ENCODE measurements at places on chromosomes 2 and 18.

DNA sequence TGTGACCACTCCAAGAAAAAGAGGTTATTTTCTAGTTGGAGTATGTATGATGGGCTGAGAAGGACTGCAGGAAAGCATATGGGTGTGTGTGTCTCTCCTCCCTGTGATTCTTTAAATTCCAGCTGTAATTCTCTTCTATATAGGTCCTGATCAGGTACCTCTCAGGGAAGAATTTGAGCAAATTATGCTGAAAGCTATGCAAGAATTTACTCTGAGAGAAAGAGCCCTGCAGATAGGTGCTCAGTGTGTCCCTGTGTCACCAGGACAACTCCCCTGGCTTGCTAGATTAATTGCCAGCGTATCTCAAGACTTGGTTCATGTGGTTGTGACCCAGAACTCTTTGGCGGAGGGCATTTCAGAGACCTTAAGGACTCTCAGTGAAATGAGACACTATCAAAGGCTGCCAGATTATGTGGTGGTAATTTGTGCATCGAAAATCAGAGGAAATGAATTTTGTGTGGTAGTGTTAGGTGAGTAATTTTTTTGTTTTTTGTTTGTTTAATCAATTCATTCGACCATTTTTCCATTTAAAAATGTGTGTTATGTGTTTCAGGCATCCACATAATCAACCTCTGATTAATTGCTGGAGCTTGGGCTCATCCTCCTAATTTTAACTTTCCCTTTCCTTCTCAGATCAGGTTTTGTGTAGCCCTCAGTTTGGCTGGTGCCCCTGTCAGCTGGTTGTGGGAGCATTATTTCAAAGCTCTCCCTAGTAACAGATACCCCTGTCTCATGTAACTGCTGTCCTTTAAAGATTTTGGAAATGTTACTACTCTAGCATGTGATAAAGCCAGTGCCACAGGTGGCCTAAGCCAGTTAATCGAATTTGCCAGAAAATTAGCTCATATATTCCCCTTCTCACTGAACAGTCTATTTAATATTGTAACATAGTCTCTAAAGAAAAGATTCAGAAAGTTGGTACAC, 150.9 kb downstream of the ESCO1 start:
- DNase-seq: no peak

- DNase-seq: no peak
These were observed 69.4 kb upstream of the ARHGAP28 start for GRCh38 chr18:6659963-6660725.

GRCh38 chr2:41129988-41130387, 678.1 kb upstream of the SLC8A1 start:
- no peak for DNase-seq

DNA sequence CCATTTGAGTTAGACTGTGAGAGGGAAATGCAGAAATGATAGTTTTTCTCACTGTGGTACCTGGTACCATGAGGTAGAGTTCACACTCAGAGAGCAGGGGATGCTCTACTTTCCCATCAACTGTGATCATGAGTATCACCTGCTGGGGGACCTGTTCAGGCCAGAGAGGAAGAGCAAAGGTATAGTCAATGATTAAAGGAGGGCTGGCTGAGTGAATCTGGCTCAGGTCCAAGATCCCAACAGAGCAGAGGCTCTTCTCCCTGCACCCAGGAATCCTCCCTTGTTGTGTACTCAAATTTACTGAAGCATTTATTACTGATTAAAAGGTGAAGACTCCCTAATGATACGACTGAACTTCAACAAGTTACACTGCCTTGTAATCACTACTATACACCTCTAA, 104.6 kb upstream of the CHRNA1 start:
- DNase-seq: no peak

DNA sequence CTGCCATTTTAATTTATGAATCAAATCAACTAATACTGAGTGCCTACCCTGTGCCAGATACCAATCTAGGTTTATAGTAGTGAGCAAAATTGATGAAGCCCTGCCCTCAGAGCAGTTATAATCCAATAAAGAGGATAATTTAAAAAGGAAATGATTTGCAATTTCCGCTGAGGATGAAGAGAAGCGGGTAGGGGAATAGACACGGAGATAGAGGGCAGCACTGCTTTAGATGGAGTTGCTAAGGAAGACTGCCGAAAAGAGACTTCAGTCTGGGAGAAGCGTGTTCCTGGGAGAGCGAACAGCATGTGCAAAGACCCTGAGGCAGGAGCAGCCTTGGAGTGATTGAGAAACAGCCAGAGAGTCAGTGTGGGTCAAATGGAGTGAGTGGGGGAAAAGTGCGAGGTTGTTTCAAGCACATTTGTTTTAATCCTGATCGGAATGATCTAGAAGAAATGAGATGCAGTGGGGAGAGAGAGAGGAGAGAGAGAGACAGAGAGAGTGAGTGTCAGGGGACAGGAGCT, 12.4 kb downstream of the LAMA3 start:
- no peak for DNase-seq

- DNase-seq: no peak
These were observed 213.8 kb downstream of the HRH4 start for GRCh38 chr18:24674200-24674599.

- no peak for DNase-seq
These were observed 91.4 kb downstream of the SCN9A start for GRCh38 chr2:166284359-166284758.

DNA sequence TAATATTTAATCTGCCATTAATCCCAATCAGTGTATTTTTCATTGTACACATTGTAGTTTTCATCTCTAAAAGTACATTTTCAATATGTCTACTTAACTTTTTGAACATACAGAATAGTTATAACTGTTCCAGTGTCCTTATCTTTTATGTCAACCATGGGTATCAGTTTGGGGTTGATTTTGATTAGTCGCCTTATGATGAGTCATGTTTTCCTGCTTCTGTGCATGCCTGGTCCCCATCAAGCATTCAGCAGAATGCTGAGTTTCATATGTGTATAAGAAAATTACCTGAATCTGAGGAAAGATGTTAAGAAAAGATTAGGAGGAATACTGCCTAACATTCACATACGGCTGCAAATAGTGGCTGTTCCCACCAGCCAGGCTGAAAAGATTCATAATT, 17.7 kb downstream of the SPDYA start:
- DNase-seq: peak; percentile 19

DNA sequence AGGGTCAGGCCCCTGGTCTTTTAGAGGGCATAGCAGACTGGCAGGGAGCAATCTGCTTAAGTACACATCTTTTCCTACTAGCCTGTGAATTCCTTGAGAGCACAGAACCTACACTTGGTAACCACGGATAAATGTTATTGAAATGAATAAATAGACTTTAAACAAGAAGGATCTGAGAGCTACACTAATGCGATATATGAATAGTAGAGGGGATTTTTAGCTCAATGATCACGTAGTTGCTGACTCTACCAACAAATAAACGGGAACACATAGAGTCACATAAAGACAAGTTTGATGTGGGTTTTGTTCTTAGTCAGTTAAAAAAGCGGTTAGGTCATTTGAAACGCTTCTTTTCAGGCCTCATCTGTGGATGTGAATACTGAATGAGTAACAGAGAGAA, 290.3 kb upstream of the CCDC68 start:
- no peak for DNase-seq

DNA sequence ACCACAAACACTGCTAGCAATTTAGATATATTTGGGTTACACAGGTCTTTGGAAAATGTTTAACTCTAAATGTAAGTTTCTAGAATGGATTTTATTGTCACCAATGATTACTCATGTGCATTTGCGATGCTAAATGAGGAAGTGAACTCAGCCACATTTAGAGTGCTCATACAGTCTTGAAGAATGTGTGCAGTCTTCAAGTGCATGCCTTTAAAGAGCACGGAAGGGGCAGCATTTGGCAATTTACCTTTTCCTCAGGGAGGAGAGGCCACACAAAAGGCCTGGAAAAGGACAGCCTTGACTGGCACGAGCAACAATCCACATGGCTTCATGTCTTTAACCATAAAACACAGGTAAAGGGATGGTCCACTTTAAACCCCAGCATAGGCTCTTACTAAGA, 78.5 kb upstream of the STK17B start:
- no peak for DNase-seq

- DNase-seq: no peak
These were observed 1097.2 kb upstream of the CNTNAP5 start for GRCh38 chr2:122927710-122928557.

DNA sequence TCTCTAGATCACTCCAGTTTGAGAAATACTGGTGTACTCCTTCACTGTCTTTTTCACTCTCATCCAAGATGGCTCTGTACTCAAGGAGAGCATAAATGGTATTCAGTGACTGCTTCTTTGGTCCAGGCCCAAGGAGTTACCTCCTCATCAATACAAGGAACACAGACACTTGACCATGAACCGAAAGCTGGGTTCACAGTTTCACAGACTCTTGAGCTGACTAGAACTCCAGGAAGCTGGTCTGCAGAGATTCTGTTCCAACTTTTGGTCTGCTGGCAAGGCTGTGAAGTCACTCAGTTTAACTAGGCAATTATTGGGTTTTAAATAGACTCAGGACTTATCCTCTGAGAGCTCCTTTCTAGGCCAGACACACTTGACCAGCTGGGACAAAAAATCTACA, 7.4 kb upstream of the IGFBP5 start:
- no peak for DNase-seq

GRCh38 chr2:118176601-118177000, 88.3 kb downstream of the INSIG2 start:
- no peak for DNase-seq

- DNase-seq: no peak
These were observed 12.8 kb upstream of the TMEM237 start for GRCh38 chr2:201656102-201656501.

DNA sequence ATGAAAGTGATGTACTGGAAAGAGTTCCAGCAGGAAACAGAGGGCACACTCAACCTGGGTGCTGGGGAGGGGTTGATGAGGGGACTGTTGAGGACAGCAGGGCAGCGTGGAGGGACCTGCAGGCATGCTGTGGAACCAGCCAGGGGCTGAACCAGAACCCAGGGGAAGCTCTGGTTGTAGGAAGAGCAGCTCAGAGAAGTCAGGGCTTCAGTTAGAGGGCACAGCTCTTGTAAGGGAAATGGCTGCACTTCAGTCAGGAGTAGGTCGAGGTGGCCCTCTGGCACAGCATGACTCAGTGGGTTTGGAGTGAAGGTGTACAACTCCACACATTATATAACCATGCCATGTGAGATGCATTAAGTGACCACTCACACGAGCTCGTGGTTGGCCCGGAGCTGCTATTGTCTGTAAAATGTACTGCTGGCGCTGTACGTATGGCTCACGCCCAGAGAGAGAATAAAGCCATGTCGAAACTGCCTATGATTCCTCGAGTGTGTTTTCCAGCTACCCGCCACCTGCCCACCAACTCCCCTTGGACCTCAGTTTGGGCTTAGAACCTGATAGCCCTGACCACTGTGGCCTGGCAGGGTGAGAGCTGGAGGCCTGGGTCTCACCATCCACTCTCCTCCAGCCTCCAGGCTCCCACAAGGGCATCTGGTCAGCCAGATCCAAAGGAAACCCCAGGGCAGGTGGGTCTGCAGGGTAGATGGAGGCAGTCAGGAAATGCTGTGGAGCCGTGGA, 136.5 kb upstream of the HS6ST1 start:
- DNase-seq: no peak

GRCh38 chr2:238060542-238061314, at the start of gene SCLY:
Gene SCLY (plus strand): TSS chr2:238061001. CDS start chr2:238061055, 54 bp downstream.
- DNase-seq: peak; percentile 95

GRCh38 chr18:32152705-32153448, 37.0 kb upstream of the MEP1B start:
- DNase-seq: no peak

GRCh38 chr18:76880026-76880425, 57.7 kb downstream of the ZNF236 start:
- no peak for DNase-seq

DNA sequence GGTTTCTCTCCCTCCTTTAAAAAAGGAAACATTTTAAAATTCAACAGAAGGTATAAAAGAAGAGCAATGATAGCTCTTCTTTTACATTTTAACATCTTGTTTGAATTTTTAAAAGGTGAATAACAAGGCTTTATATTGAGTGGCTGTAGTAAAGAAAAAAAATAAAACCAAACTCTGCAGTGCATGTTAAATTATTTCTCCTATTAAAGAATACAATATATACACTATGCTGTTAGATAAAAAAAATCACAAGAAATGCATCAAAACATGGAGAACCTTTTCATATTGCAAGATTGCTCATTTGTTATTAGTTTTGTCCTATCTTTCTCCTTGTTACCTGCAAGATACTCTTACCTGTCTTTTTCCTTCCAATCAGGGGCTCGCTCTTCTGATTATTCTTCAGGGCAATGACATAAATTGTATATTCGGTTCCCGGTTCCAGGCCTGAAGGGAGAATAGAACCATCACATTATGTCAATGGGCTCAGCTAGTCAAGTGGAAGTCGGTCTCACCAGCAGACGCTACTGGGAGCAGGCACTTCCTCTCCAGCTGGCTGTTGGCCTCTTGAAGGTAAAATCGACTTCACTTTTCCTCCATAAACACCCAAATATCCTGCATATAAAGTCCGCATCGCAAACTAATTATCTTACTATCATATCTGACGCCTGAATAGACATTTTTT, 61.2 kb downstream of the ATIC start:
- no peak for DNase-seq

DNA sequence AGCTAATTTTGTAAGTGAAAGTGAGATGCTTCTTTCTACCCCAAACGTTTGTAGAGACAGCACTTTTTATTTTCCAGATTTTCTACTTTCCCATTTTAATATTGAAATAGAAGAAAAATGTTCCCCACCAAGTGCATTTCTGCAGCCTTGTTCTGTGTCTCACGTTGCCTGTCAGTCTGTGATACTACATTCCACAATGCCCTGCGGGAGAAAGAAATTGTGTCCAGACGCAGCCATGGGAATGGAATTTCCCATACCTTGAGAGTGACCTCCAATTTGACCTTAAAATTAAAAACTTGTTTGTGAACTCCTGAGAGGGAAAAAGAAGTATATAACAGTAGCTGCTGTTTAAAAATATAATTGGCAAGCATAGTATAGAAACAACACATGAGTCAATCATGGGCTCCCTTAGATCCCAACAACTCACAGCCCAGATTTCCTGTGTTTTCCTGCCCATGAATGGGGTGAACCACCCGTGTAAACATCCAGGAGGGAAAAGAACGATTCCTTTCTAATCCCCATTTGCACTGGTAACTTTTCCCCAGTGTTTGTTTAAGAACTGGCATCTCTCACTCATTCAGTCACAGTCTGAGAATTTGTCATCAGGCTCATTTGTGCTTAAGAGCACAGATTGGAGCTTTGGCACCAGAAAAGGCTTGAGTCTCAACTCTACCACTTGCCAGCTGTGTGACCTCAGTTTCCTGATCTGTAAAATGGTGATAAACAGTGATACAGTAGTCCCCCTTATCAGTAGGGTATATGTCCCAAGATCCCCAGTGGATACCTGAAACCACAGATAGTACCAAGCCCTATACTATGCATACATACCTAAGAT, 166.1 kb upstream of the ZNF521 start:
- DNase-seq: no peak

DNA sequence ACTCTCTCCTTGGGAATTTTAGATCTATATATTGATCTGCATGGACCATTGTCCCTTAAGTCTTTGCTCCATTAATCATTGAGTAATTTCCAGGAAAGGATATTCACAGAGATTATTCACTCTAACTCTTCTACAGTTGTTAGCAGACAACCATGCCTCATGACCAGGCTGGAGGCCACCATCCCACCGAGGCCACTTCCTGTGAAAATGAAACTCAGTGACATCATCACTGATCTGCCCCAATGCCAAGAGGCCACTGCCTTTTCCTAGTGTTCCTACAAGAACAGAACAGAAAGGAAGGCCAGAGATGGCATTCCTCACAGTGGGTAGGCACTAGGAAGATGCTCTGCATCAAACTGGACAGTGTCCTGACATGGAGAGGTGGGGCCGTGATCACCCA, 161.3 kb downstream of the DTNA start:
- peak; percentile 46 for DNase-seq

- no peak for DNase-seq
These were observed 808.7 kb upstream of the PIK3C3 start for GRCh38 chr18:41146301-41146700.

- DNase-seq: no peak
These were observed 69.5 kb downstream of the LAMA1 start for GRCh38 chr18:7048081-7048480.
